EL (cell line): ENCODE measurements at places on chromosomes 2 and 18.

DNA sequence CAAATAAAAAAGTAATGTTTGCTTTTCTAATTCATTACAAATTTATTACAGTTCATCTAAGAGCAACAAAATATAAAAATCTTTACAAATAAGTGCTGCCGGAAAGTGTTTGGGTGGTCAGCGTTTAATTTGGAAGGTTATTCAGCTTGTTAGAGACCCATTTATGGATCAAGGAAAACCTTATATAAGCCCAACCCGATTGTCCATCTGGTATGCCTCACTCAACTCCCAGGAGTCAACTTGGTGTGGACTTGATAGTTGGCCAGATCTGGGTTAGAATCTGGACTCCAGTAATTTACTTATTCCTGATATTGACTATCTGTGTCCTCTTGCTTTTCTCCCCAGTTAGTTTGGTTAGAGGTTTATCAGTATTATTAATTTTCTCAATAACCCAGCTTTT lies 106.2 kb downstream of the KCTD1 start:
- DNase-seq, result no peak

- no peak for DNase-seq
Observed at GRCh38 chr2:96788442-96789244, 27.4 kb upstream of the CNNM3 start.

DNA sequence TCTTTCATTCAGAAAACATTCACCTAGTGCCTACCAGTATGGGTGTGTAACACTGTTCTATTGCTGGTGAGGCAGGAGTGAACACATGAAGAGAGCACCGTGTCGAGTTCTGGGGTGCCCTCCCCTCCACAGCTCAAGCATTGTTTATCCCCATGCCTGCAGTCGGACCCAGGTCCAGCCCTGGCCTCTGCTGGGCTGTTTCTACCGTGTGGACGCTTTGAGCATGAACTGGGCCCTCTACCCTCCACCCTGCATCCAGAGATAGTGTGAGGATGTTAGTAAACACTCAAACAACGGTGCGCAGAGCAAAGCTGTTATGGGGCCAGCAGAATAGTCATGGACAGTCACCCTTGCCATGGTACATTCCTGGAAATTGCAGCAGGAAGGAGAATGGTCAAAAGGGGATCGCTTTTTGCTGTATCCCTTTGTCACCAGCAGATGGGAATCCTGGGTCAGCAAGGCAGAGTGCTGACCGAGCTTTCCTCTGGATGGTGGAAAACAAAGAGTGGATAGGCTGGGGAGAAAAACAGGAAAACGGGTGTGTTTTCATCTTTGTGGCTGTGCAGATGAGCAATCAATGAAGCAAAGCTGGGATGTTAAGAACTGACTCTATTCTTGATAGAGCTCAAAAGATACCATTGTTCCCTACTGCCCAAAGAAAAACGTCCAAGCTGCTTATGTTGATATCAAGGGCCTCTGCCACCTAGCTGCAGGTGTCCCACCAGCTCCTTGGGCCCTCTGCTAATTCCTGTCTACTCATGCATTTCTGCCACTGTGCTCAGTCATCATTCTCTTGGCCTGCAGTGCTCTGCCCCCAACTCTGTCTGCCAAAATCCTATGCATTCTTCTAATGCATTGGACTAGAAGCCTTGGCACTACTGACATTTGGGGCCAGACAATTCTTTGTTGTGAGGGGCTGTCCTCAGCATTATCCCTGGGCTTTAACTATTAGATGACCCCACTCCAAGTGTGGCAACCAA lies 38.7 kb downstream of the REEP1 start:
- DNase-seq, result peak; percentile 16

DNA sequence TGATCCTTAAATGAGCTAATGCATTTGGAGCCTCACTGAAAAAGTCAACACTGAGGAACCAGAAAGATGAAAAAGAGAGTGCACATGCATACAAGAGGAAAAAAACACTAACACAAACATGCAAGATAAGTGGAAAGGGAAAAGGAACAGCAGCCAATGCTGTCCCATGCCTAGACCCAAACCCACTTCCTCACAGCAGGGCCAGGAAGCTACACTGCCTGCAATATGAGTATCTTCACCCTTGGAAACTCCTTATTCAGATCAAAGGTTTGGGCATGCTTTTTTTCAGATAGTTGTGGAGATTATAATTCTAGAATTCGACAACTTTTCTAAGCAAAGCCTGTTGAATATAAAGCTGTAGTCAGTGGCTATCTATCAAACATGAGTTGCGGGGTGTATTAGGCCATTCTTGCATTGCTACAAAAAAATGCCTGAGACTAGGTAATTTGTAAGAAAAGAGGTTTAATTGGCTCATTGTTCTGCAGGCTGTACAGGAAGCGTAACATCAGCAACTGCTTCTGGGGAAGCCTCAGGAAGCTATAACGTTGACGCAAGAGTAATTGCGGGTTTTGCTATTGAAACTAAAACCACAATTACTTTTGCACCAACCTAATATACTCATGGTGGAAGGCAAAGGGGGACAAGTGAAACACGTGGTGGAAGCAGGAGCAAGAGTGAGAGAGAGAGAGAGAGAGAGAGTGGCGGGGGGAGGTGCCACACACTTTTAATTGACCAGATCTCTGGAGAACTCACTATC lies 138.2 kb downstream of the MBD2 start:
- no peak for DNase-seq

- no peak for DNase-seq
Observed at GRCh38 chr2:51085420-51086068, 53.6 kb upstream of the NRXN1 start.
